ENCODE measurements at places on chromosomes 13 and 19.

- no peak for DNase-seq
Measured at GRCh38 chr13:40115426-40115825, 460.0 kb downstream of the COG6 start.

GRCh38 chr13:23739596-23739995 lies 149.6 kb downstream of the MIPEP start:
- DNase-seq: no peak

- DNase-seq: no peak
Measured at GRCh38 chr19:5238700-5239099, 101.9 kb downstream of the PTPRS start.

DNA sequence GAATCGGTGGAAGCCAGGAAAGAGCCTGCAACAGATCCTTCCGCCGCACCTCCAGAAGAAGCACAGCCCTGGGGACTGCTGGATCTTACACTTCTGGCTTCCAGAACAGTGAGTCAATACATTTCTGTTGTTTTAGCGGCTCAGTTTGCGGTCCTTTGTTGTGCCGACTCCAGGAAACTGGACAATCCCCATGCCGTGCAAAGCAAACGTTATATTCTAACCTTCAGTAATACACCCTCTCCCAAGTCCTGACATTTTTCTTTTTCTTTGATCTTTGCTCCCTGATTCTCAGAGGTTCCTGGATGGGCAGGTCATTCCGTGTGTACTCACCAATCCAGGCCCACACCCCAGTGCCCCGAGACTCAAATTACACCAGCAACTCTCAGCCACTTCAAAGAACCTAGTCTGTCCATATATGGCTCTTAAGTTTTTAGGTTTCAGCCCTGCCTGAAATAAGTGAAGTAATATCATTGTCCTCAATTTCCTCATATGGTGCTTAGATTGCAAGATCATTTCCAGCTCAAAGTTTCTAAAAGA lies 387.1 kb upstream of the SGCG start:
- no peak for DNase-seq

GRCh38 chr13:85408415-85408814 lies 390.8 kb downstream of the SLITRK6 start:
- no peak for DNase-seq

DNA sequence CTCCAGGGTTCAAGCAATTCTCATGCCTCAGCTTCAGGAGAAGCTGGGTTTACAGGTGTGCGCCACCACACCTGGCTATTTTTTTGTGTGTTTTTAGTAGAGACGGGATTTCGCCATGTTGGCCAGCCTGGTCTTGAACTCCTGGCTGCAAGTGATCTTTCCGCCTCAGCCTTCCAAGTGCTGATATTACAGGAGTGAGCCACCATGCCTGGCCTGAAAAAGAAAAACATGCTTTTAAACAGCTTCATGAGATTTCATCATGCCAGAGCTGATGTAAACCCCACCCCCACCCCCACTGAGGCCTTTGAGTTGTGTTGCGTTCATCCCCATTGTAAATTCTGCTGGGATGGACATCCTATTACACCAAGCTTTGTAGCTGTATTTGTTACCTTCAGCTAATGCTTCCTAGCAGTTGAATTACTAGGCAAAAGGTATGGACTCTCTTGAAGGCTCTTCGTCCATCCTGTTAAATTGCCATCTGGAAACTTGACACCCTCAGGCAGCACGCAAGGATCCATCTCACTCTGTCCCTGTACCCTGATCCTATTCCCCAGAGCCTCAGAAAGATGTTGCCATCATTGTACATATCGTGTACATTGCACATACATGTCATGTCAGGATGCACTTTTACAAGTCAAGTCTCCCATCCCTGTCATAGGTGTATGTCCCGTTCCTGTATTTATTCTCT lies 47.3 kb downstream of the NFIX start:
- DNase-seq: no peak
